ENCODE measurements at places on chromosomes 11 and 22.

GRCh38 chr22:39350757-39351688 is 1.2 kb downstream of the SYNGR1 start:
- DNase-seq, result no peak

- DNase-seq, result no peak
Observed at GRCh38 chr22:17639247-17639741, 737 bp downstream of the BCL2L13 start.

- DNase-seq, result no peak
Observed at GRCh38 chr22:50438305-50439275, 36.2 kb downstream of the SBF1 start.

DNA sequence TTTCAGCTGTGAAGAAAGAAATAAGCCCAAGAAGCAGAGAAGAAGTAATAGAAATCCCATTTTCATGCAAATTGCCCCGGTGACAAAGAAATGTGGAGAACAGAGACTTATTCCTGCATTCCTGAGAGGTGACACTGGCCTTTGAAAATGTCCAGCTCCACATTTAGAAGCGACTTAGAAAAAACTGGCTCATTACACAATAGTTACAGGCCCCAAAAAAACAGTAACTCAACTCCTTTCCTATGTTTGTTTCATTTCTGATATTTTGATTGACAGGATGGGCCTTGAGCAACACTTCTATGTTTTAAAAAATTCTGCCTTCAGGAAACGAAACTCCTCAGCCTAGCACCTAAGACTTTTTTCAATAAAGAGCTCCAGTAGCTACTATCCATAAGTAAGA is 726.9 kb upstream of the TENM4 start:
- no peak for DNase-seq

DNA sequence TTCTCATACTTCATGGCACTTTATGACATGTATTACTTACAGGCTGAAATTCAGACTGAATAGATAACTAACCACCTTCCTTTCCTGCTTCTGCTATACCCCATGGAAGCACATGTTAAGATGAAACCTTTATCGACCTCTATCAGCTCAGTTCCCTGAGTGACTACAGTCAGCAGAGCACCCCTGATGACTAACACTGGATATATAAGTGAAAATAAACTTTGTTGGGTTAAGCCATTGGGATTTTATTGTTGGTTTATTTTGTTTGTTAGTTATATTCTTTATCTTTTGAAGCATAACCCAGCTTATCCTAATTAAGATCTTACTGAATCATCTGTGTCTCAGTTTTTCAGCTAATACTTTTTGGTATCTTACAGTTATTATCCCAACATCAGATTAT is 23.0 kb upstream of the MAML2 start:
- no peak for DNase-seq

- DNase-seq, result no peak
Observed at GRCh38 chr11:4183410-4184057, 88.9 kb downstream of the RRM1 start.

DNA sequence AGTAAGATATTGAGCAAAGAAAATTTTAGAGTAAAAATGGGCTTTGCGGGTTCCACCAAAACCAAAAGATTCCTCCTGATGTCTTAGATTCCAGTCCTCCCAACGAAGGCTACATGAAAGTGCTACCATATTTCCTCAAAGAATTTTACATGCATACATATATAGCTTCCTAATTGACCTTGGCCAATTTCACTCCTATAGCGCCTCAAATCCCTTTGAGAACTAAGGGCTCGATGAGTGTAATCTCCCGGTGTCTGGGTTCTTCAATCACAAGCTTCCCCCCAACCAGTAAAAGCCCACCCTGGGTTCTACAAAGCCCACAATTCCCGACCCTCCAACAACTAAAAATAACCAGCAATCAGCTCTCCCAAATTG is 1.2 kb downstream of the SIK3 start:
- no peak for DNase-seq

GRCh38 chr11:120893440-120894201 is 130.3 kb upstream of the TBCEL start:
- DNase-seq, result no peak

DNA sequence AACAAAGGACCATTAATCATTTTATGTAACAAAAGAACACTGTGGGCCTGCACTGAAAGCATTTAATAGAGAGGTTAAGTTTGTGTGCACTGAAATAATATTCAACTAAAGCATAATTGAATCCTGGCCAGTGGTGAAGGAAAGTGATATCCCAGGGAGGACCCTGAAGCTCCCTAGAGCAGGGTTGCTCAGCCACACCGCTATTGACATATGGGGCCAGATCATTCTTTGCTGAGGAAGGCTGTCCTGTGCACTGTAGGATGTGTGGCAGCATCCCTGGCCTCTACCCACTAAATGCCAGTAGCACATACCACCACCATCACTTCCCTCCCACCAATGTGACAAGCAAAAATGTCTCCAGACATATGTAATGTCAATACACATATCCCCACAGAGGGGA is 166.1 kb upstream of the MTNR1B start:
- no peak for DNase-seq

DNA sequence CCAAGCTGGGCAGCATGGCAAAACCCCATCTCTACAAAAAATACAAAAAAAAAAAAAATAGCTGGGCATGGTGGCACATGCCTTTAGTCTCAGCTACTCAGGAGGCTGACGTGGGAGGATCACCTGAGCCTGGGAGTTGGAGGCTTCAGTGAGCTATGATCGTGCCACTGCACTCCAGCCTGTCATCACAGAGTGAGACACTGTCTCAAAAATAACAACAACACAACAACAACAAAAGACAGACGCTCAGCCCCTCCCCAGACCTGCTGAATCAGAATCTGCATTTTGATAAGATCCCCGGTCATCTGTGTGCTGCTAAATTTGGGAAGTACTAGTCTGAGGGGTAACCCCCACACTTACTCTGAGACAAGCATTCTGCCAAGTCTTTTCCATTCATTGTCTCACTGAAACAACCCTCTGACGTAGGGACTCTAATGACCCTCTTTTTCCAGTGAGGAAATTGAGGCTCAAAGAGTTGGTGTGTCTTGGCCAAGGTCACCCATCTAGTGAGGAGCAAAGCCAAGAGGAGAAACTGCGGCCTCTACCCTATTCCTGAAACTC is 7.5 kb downstream of the NEFH start:
- no peak for DNase-seq

GRCh38 chr11:22508665-22509064 is 117.0 kb downstream of the FANCF start:
- DNase-seq, result no peak

DNA sequence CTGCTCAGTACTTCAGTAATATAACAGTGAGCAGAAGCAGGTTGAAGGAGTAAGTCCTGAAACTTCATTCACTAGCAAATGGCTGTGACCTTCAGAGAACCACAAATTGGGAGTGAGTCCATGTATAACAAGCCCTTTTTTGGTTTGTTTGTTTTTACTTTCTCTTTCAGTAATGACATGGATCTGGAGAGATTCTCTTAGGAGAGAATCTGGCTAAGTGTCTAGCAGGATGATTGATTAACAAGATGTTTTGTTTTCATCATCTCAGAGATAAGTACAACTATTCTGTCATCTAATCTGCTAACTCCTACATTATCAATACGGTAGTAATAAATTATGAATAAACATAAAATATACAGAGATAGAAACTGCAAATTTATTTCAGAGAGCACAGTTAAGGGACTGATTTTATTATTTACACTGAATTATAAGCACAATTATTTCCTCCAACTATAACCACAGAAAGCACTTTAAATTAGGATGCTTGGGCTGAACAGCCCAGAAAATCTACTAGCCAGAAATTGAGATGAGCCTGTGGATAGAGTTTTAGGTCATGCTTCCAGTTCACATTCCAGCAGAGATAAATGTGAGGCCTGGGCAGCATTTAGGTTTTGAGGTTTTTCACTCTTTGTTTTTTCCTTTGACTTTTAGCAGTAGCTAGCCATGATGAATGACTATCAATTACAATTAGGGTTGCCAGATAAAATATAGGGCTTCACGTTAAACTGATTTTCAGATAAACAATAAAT is 429.3 kb upstream of the FAT3 start:
- DNase-seq, result no peak

- no peak for DNase-seq
Observed at GRCh38 chr11:72799441-72799840, 5.6 kb upstream of the STARD10 start.

DNA sequence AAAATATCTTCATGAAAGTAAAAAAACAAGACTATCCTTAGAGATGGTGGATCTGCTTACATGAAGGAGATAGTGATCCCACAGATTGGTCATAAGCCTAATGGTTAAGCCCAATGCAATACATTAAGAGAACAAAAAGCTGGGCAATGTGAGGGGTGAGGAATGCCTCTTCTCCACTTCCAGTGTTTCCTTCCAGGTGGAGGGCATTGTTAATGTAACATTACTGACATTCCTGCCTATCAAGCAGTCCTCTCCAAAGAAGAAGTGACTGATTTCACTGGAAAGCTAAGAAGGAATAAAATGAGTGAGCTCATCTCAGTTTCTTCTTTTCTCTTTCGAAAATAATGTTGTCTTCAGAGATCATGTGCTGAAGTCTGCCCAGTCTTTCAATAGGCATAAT is 207.8 kb downstream of the RAB38 start:
- DNase-seq, result no peak

DNA sequence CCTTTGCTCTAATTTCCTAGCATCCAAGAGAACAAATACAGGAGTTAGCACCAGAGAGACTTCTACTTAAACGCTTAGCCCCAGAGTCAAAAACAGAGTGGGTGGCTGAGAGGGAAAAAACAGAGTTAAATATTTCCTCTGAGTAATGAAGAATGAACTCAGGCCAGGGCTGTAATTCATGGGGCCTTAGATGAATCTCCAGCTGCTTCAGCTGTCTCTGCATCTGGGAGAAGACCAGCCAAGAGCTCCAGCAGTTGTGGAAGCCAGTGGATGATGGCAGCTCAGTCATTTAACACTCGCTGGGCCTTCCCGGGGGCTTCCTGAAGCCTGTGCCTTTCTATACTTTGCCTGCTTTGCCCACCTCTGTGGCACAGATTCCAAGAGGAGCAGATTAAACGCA is 5.7 kb upstream of the ADAMTS15 start:
- no peak for DNase-seq

DNA sequence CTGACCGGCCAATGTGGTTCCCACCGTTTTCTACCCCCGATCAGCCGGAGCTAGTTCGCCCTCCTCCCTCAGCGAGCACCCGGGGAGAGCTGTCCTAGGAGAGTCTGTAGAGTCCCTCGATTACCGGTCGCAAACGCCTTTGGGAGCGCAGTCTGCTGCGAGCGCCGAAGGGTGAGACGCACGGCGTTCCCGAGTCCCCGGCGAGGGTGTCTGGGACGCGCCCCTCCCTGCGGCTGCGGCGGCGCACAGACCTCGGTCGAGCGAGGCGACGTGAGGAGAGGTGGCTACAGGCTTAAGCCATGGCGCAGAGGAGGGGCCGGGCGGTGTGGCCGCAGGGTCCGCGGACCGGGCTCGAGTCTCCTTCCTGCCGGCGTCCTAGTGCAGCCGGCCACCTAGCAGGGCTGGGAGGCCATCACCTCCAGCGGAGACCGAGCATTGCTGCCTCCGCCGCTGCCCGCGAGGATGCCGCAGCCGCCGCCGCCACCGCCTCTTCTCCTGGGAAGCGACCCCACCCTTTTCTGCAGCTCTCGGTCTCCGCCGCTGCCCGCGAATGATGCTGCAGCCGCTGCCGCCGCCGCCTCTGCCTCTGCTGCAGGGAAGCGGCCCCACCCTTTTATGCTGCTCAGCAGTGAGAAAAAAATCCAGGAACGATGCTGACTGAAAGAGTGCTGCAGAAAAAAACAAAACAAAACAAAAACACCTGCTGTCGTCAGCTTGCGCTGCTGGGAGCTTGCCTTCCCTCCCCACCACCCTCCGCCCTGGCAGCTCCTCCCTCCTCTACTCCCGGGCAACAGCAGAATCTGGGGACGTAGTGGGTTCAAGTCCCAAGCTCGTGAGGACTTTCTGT is at the start of gene MAP6:
TSS of gene MAP6 (minus strand) at position 588 of the 847 bp plus-strand sequence. CDS start 669 bp downstream, outside the sequence.
- no peak for DNase-seq

DNA sequence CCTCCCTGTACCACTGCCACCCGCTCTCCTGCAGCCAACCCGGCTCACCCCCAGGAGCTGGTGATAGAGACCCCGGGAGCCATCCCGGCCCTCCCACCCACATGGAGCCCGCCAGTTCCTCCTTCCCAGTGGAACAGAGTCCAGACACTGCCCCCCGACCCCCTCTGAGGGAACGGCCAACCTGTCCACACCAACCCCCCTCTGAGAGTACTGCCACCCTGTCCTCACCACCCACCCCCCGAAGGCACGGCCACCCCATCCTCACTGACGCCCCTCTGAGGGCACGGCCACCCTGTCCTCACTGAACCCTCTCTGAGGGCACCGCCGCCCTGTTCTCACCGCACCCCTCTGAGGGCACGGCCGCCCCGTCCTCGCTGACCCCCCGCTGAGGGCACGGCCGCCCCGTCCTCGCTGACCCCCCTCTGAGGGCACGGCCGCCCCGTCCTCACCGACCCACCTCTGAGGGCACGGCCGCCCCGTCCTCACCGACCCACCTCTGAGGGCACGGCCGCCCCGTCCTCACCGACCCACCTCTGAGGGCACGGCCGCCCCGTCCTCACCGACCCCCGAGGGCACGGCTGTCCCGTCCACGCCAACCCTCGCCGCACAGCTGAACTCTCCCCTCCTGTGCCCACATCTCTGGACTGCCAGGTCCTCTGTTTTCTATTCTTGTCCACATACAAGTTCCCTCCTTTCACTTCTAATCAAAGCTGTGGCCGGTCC is 18.0 kb downstream of the TOLLIP start:
- no peak for DNase-seq

DNA sequence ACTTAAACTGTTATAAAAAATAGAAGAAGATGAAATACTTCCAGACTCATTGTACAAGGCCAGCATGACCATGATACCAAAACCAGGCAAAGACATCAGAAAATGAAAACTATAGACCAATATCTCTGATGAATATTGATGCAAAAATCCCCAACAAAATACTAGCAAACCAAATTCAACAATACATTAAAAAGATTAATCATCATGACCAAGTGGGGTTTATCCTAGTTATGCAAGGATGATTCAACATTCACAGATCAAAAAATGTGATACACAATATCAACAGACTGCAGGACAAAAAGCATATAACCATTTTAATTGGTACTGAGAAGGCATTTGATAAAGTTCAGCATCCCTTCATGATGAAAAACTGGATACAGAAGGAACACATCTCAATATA is 824.5 kb upstream of the RAG2 start:
- no peak for DNase-seq

Measured in activated naive CD4-positive, alpha-beta T cell (primary cell).